ENCODE measurements at places on chromosomes 5 and 9.

DNA sequence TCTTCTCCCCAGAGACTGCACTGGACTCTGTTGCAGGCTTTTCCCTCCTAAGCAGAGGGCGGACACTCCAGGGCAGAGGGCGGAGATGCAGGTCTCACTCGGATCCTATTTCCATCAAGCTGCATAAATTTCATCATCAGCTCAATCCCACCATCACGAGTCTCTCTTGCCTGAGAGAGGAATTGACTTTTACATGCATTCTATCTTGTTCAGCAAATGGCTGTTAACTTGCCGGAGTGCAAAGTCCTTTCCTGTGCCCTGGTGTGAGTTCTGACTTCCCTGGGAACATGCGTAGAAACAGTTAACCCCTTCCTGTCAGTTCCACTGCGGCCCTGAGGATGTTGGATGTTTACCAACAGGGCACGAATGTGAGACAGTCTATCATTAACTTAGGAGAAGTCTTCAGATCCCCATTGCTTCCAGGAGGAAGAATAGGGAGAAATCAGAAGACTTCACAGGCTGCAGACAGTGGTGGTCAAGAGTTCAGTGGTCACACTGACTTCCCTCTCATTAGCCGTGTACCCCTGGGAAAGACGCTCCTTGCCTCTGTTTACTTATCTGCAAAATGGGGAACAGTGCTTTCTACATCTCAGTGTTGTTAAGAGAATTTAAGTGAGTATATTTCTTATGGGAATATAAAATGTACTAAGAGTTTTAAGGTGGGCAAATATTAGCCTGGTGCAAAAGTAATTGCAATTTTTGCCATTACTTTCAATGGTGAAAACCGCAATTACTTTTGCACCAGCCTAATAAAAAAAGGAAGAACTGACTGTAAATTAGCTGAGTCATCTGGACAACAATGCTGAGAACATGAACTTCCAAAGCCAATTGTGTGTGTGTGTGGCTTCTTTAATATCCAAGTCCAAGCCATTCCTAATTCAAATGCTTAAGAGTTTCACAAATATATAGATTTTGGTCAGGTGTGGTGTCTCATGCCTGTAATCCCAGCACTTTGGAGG, 248.0 kb downstream of the DRD1 start:
- no peak for DNase-seq

- no peak for DNase-seq
These were observed 572 bp downstream of the CDK5RAP2 start for GRCh38 chr9:120579139-120580050.

GRCh38 chr5:64972591-64972990, 203.9 kb downstream of the CWC27 start:
- no peak for DNase-seq

DNA sequence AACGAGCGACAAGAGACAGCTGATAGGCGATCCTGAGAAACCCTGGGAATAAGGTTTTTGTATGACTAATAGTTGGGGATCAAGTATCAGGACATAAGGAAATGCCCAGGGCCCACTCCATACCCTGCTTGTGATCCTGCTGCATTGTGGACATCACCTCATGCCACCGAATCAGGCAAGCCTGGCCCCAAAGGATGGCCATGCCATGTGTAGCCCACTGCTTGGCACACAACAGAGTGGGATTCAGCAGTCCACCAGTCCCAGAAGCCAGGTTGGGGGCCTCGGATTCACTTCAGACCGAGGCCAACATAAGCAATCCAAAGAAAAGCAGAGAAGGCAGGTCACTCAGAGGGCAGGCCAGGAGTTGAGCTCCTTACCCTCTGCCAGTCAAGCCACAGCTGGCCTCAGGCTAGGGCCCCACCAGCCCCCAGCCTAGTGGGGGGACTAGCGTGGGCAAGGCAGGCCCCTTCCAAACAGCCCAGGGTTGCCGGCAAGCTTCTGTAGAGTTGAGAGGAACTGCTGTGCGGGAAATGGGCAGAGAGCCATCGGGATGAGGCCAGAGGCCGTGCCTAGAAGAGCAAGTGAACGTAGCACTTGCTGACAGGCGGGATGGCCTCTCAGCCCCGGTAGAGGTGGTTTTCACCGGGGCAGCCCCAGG, 5.0 kb downstream of the NOP16 start:
- DNase-seq: peak; percentile 69

- no peak for DNase-seq
These were observed 202.9 kb downstream of the MCTP1 start for GRCh38 chr5:95081982-95082381.

GRCh38 chr9:100126423-100126822, 27.4 kb downstream of the INVS start:
- DNase-seq: no peak

DNA sequence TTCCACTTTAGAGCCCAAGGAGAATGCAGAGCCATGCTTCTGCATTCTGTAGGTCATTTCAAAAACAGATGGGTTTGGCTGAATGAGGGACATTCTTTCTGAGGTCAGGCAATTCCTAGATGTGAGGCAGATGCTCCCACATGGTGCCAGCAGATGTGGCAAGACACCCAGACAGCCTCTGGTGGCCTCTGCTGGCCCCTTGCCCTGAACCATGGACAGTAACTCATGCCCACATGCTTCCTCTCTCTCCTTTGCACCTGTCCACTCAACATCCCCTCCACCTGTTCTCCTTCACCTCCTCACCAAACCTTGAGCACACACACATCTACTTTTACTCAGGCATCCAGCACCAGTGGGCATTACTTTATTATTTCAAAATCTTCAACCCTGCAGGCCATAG, 252.3 kb downstream of the DNAH5 start:
- DNase-seq: no peak

DNA sequence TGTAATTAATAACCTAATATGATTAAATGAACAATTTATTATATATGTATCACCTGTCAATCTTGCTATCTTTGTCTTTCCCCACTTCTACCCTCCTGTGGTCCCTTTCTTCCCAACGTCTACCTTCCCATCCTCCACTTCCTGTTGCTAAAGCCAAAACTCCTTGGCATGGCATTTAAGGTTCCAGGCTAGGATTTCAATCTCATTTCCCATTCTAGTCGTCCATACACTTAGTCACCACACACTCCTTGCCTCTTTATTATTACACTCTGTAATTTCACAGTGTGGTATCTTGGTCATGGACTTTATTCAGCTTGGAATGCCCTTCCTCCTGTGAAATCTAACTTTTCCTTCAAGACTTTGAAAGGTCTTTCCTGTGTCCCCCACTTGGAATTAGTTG, 115.3 kb downstream of the SEMA6A start:
- no peak for DNase-seq

DNA sequence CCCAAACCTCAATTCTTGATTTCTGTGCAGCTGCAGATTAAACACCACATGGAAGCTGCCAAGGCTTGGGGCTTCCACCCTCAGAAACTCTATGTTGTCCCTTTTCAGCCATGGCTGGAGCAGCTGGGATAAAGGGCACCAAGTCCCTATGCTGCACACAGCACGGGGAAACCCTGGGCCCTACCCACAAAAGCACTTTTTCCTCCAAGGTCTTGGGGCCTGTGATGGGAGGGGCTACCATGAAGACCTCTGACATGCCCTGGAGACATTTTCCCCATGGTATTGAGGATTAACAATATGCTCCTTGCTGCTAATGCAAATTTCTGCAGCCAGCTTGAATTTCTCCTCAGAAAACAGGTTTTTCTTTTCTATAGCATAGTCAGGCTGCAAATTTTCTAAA, 41.8 kb upstream of the CDH9 start:
- DNase-seq: no peak

GRCh38 chr5:53035868-53036381, 46.8 kb downstream of the ITGA2 start:
- no peak for DNase-seq

GRCh38 chr9:79325501-79325900, 246.3 kb upstream of the TLE4 start:
- no peak for DNase-seq

DNA sequence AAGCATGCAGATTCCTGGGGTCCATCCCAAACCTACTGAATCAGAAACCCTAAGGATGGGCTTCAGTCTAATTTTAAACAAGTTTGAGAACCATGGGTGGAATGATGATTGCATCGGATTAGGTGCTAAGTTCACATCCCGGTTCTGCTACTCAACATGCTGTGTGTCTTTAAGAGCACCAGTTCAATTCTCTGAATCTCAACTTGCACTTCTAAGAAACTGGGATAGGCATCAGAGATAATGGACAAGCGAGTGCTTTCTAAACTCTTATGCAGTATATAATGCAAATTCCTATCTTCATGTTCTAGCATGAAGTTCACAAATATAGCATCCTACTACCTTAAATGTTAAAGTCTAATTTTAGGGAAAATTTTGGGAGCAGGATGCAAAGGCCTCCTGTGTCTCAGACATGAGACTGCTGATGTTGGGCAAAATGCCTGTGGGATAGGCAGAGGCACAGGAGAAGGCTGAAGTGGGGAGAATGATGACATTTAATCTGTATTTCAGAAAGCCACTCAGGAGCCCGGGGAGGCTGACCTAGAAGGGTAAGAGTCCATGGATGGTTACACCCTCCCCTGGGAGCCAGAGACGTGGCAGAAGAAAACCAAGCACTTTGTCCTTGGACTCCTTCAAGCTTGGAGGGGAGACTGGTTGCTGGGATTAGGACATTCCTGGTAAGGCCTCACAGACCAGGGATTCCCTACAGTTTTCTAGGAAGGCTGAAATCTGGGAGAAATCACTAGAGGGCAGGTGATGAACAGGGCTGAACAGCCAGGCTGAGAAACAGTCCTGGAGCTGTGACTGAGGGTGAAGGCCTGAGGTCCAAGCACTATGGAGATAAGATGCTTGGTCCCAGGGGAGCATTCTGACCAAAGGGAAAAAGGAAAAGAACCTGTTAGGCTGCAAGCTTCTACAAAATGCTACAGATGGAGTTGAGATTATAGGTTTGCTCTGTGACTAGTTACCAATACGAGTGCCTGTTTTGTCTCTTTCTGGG, 311.9 kb upstream of the PANK3 start:
- no peak for DNase-seq

GRCh38 chr5:87139795-87140194, 127.9 kb upstream of the RASA1 start:
- no peak for DNase-seq

DNA sequence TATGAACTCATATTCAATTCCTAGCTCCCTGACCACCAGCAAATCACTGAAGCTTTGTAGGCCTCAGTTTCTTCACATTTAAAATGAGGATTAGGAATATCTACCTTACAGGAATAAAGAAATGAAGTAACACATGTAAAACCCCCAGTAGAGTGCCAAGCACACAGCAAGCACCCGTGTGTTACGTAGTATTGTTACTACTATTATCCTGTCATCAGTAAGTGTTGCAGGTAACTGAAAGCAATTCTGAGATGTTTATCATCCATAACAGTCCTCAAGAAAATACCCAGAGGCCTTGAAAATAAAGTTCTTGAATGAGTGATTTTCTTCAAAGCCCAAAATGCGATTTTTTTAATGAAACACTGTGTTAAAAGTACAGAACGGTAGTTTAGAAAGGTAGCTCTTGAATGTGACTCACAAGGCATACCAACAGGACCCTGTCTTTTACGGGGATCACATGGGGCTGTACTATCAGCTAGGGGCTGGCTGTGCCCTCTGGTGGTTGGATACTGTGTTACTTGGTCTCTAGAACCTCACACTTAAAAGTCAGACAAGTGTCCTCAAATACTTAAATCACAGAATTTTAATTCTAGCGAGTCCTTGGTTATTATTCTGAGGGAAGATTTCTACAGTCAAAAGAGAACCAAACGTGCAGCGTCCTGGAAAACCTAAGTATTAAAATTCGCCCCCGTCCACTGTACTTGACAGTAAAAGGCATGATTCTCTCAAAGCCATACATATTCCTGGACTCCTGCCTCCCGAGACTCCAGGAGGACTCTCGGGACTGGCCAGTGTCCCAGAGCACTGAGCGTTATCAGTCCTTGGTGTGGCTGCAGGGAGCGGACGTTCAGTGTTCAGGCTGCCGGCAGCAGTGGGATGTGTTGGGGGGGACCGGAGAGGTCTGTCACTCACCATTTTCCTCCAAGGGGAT, 725 bp downstream of the NDUFB6 start:
- DNase-seq: no peak

DNA sequence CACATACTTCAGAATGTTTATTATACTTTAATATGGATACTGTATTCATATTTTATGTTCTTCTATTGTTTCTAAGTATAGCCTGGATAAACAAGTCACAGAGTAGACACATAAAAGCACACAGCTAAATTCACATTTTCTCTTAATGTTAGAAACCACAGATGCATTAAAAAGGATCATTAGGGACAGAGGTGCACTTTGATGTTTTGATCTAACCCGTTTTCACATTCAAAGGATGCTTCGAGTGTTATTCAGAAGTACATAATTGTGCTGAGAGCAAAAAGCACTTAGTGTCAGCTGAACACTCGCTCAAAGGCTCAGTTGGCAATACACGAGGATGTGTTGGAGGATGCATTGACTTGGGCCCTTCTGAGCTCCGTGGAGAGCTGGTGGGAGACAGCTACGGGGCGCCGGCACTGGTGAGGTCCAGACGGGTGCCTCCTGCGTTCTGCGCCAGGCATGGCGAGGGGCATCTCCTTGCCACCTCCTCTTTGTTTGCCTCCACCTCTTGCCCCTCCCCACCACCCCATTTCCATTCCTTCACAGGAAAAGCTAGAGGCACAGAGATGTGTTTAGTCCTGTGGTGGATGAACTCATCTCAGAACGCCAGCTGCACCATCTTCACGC, 35.5 kb downstream of the MED10 start:
- no peak for DNase-seq
